ENCODE measurements at places on chromosomes 6 and 20.
A peak's percentile ranks its signal among the peaks of the same experiment; 100 is the strongest.

GRCh38 chr20:52190437-52191131 is 995 bp downstream of the ZFP64 start:
- peak; percentile 60 for DNase-seq

- no peak for DNase-seq
These were observed 157.4 kb upstream of the LAMA2 start for GRCh38 chr6:128725271-128726233.

GRCh38 chr6:113763311-113763766 is 93.8 kb upstream of the MARCKS start:
- no peak for DNase-seq

GRCh38 chr6:97067045-97067444 is 142.5 kb downstream of the KLHL32 start:
- DNase-seq: no peak

- peak; percentile 21 for DNase-seq
These were observed 396.1 kb downstream of the PLCB1 start for GRCh38 chr20:8527998-8528723.

- no peak for DNase-seq
These were observed 30.3 kb upstream of the VEGFA start for GRCh38 chr6:43739642-43740091.

DNA sequence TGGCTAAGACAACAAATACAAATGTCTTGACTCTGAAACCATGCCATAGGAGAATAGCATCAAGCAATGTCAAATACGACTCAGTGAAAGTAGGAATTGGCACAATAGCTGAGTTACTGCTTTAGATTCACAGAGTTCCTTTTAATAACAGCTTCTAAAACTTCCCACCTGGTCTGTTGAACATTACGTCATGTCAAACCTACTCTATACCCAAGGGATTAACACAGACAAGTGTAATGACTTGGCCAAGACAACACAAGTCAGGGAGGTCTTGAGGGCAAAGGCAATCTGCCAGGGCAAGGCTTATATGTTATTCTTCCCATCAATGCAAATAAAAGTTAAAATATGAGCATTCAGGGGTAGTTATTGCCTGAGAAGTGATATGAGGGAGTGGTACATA is 265.1 kb upstream of the PRDM1 start:
- no peak for DNase-seq

DNA sequence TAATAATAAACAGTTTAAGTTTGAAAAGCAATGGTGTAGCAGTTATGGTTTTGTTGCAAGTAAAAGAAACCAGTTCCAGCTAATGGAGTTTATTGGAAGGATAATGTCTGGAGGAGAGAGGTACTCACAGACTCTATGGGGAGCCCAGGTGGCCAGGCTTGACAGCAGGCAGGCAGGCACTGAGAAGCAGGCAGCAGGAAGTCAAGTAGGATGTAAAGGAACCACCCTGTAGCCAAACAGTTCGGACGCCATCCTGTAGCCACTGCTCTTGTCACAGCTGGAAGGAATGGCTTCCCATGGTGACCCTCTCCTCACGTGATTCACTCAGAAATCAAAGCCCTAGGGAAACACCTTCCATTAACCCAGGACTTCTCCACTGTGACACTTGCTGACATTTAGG is 96.7 kb upstream of the MC3R start:
- DNase-seq: no peak

- no peak for DNase-seq
These were observed 96.0 kb downstream of the PSMB1 start for GRCh38 chr6:170456886-170457698.

DNA sequence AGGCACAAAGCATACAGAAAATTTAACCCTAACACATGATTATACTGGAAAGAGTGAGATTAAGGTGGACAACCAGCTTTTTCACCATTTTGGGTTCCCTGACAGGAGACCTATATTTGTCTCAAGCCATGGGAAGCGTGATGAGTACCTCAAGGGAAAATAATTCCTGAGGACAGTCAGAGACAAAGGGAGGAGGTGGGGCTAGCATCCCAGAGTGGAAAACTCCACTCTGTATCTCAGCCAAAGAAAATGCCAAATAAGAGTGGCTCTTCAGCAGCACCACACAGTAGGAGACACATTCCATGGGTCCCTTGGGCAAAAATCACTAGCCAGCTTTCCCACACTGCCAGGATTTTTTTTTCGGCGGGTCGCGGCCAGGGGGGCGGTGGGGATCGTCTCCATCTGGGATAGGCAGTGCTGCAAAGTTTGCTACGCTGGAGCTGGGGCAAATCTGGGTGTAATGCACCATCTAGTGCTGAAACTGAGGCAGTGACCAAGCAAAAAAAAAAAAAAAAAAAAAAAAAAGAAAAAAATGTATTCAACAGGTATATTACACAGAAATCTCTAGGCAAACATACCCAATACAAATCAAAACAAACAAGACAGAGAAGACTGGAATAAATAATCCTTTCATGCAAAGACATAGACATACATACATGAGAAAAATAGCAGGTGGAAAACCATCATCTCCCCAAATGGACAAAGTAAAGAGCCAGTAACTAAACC is 77.3 kb upstream of the SLC35F1 start:
- DNase-seq: peak; percentile 24

Measured in MG63 (cell line).